ENCODE measurements at places on chromosomes 3 and 15.
A peak's percentile ranks its signal among the peaks of the same experiment; 100 is the strongest.

DNA sequence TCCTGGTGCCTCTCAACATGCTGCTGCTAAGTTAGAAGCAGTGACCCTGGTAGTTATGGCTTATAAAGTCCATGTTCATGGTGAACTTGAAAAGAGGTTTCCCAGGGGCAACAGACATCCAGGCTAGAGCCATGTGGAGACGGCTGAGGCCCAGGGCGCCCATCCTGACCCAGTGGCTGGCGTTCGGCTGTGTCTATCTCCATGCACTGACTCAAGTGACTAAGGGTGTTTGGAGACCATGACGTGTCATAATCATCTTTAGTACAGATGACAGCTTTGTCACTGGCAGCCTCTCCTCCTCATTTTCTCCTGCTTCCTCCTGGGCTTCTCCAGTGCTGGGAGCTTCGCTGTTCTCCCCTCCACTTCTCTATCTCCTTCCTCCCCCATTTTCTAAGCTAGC lies 287.4 kb upstream of the LYSMD4 start:
- no peak for DNase-seq

GRCh38 chr3:172305552-172305951 lies 142.7 kb downstream of the GHSR start:
- DNase-seq: no peak

DNA sequence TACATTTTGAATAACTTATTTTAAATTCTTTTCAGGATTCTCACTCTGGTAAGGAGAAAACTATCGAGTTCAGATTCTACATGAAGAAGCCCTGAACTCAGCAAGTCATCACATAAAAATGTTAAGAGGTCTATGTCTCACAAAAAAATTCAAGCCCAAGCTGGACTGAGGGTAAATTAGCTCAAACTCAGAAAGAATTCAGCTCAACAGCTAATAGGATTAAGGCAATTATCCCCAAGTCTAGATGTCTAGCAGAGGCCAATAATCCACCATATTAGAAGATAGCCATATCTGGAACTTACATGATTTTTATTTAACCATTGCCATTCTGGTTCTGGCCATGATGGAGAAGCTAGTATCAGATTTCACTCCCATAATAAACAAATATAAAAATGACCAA lies 909.7 kb downstream of the PLOD2 start:
- DNase-seq: no peak

DNA sequence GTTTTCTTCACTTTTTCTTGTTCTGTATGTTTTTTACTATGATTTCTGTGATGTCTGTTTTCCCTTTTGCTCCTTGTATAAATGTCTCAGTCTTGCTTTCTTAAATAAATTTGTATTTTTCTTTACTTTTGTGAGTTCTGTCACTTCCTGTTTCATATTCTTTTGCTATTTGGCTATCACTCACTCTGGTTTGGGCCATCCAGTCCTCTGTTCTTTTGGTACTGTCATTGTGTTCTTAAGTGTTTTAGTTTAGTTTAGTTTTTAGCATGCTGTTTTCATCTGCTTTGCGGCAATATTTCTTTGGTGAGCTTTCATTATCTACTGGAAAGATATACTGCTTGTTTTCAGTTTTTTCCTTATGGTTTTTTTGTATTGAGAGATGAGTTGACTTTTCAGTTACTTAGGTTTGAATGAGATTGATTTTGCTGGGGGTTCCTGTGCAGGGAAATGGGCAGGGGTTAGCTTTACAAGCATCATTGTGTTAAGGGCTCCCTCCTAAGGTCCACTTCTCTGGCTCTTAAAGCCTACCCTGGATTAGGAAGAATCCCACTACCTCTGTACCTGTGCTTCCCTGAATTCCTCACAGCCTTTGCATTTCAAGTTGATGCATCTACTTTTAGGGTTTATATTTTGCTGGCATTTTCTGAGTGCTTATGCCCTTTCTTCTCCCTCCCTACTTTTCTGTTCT lies 35.1 kb downstream of the PDCD6IP start:
- no peak for DNase-seq

GRCh38 chr3:193377591-193377990 lies 962 bp downstream of the ATP13A5 start:
- DNase-seq: no peak

- DNase-seq: no peak
These were observed 233.3 kb downstream of the OPA1 start for GRCh38 chr3:193826159-193826795.

DNA sequence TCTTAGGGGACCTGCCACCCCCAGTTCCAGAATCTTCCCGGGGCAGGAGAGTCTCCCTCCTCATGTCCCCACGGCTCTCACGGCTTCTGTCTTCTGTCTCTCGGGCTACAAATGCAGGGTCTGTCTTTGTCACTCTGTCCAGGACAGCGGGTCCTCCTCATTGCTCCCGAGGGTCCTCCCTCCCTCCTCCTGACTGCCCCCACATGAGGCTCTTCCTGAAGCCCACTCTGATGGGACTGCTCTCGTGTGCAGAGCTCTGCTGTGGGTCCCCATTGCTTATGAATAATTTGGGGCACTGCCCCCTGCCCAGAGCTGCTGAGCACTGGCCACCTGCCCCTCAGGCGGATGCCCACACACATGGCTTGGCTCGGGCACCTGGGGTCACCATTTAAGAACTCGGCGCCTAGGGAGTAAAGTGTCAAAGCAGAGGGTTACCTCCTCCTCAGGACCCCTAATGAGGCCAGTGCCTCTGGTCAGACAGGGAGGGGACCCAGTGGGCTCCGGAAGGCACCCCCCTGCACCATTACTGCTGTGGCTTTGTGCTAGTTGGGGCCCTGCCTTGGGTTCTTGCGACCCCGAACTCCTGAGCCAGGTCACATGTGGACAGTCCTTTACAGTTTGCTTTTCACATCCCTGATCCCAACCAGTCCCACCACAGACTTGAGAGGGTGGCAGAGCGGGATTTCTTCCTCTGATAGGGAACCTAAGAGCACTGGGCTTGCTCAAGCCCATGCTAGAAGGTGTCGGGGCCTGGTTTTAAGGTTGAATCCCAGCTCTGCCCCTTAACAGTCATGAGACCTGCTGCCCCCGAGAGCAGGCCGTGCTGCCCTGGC lies 22.1 kb downstream of the HDAC11 start:
- DNase-seq: no peak

DNA sequence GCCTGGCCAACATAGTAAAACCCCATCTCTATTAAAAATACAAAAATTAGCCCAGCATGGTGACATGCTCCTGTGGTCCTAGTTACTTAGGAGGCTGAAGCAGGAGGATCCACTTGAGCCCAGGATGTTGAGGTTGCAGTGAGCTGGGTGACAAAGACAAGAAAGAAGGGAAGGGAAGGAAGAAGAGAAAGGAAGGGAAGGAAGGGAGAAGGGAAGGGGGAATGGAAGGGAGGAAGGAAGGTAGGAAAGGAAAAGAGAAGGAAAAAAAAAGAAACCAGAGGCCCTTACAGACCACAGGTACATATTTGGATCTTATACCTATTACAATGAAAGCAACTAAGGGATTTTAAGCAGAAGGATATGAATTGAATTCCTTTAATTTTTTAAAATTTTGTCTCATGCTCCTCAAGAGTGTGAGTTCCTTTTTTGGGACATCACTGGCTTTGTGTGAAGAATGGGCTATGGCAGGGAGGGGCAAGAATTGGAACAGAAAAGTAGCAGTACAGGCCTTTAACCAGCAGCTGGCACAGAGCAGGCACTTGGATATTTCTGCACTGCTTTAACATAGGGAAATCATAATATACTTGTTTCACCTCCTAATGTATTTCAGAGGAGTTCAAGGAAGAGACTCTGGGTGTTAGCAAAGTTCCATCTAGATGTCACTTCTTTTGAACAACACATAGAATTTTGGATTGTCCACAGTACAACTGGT lies 7.9 kb downstream of the RAB27A start:
- DNase-seq: no peak

DNA sequence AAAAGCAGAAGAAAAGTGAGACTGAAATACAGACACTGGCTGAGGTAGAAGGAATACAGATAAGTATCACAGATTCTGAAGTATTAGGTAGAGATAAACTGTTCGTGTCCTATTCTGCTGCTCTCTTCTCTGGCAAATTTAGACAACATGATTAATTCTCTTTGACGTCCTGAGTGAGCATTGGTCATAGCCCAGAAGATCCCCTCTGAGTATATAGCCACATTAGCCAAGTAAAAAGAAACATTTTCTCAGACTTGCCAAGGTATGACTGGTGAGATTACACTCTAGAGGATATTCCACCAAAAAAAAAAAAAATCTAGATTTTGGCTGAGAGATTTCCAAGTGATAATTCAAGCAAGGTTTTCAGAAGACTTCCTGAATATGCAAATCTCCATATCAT lies 111.4 kb upstream of the ALCAM start:
- no peak for DNase-seq

DNA sequence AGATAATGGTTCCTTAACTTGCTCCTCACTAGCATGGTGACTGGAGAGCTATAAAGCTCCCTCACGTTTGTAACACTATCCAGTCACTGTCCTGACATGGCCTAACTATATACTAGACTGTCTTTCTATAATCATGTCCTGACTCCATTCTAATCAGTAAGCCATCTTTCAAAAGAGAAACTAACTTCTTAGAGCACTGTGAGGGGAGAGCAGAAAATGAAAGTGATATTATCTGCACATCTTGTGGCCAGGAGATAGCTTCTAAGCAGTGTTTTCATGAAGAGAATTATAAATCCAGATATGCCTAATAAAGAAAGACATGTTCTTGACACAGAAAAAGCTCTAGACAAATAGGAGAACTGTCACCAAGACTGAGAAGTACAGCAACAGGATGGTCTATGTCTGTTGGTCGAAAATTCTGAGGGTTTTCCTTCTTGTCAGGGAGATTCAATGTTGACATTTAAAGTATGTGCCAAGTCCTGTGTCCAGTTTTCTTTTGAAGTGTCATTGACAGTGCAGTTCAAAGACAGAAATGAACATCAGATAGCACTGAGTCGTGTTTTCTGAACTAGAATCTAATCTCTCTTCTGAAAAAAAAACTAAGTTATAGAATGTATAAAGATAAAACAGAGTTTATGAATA lies 230.6 kb upstream of the PEX5L start:
- no peak for DNase-seq

GRCh38 chr15:40002295-40002694 lies 36.7 kb downstream of the SRP14 start:
- no peak for DNase-seq

GRCh38 chr3:52798978-52799476 lies 4.4 kb downstream of the ITIH3 start:
- DNase-seq: peak; percentile 66

- no peak for DNase-seq
These were observed 111.3 kb upstream of the SLC7A14 start for GRCh38 chr3:170697131-170697530.

DNA sequence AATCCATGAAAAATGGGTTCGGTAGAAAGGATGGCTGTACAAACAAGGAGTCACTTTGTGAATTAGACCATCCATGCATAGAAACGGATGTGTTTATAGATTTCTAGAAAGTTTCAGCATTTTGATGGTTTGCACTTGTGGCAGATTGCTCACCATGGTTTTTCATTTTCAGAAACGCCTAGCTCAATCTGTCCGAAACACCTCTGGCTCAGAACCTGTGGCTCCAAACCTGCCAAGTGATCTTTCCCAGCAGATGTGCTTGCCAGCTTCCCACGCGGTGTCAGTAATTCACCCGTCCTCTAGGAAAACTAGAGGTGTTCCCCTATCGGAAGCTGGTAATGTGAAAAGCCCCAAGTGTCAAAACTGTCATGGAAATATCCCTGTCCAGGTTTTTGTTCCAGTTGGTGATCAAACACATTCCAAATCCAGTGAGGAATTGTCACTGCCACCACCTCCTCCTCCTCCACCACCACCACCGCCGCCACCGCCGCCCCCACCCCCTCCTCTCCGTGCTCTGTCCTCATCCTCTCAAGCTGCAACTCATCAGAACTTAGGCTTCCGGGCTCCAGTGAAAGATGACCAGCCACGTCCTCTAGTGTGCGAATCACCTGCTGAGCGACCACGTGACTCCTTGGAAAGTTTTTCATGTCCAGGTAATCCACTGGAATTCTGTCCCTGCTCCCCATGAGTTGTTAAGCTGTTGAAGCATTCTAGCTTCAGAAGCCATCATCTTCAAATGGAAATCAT lies 21.2 kb downstream of the WHAMM start:
- DNase-seq: no peak

DNA sequence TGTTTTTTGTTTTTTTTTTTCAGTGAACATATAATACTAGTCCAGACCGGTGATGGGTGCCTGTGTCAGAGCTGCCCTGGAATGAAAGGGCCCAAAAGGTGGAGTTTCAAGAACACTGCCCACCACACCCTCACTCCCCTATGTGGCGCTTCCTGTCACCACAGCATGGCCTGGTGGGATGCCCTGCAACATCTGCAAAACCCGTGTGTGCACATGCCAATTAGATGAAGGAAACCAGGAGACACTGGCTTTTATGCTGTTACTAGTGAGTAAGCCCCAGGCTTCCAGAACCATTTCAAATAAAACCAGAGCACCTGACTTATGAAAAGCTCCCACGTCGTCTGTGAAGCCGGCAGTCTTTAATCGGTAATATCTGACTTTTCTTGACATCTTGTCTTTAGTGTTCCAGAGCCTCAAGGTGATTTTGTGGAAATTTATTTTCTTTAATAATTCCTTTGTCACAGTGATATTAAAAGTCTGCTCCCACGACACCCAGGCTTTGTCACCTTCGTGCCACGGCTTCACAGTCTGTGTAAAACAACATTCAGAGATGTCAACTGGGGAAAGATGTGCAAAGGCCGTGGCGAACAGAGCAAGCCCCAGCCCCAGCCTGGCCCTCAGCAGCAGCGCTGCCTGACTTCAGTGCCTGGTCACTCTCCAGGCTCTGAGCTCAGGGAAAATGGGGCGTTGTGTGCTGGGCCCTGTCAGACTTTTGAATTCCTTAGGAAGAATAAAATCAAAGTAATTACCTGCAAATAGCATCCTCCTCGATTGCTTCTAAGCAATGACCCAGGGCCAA lies 6.4 kb downstream of the CFAP92 start:
- no peak for DNase-seq

DNA sequence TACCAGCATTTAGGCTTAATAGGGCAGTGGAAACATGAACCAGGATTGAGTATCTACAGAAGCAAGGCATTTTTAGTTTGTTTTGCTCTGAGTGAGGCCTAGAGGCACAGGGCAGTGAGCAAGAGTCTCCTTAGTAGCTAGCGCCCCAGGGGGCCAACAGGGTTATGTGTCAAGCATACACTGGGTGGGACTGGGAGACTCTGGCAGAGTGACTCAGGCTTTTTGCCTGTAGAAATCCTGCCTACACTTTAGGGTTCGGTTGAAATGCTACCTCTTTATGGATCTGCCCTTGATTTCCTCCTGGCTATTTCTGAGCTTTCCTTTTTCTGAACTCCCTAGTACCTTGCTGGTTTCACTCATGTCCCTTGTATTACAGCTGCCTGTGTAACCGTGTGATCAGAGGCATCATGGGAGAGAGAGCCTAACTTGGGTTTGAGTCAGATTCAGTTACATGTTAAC lies 72.2 kb downstream of the TOP2B start:
- no peak for DNase-seq
